ENCODE measurements at places on chromosomes 12 and 14.

DNA sequence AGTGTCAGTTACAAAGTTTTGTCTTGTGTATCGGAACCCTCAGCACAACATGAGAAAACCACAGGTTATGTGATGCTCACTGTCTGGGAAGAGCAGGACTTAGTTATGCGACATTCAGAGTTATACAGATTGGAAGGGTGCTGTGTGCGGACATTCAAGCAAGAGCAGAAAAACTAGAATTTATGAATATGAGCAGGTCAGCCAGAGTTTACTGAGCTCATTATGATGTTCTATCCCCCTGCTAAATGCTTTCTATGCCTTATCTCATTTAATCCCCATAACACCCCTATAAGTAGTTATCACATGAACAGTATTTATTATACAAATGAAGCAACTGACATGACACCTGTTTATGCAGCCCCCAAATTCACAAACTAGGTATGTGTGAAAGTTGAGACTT lies 1083.2 kb downstream of the FLRT2 start:
- no peak for DNase-seq

GRCh38 chr12:16012117-16012516 lies 101.0 kb downstream of the DERA start:
- no peak for DNase-seq

DNA sequence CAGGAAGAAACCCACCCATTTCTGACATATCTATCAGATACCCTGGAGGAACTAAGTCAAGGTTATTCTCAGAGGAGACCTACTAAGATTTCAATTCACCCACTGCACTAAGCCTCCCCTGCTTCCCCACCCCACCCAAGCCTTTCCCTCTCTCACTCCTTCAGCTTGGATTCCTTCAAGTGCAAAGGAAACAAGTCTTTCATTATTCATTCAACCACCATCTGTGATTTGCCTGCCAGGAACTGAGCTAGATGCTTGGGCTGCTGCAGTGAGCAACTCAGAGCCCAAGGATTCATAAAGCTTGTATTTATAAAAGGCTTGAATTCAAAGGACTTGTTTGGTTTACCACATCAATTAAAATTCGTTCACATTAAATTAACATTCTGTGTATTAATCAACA lies 161.3 kb downstream of the GXYLT1 start:
- DNase-seq, result no peak

DNA sequence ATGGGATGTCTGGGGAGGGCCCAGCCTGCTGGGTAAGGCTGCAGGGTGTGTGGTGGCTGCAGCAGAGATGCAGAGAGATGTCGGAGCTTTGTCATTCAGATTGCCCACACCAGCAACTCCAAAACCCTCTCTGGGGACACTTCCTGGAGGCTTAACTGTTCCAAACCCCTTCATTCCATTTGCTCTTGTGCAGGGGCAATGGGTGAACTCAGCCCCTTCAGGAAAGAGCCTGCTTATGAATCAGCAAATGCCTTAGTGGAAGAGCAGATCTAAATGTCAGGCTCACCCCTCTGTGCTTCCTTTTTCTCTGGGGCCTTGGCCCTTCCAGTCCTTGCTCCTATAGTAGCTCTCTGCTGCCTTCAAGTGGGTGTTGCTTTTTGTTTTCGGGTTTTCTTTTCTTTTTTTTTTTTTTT lies 36.7 kb upstream of the GPATCH2L start:
- no peak for DNase-seq

DNA sequence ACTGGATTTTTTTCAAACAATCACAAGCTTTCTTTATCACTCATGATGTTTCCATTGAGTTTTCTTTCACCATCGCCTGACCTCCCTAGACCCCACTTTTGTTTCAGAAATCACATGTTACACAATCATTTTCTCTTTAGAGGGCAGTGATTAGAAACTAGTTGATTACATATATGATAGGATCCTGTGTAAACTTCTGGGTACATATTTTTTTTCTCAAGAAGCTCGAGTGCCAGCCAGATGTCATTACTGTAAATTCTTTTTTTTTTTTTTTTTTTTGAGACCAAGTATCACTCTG lies 62.4 kb upstream of the PSMA6 start:
- no peak for DNase-seq

GRCh38 chr14:63671987-63672386 lies 30.3 kb upstream of the WDR89 start:
- DNase-seq, result no peak

GRCh38 chr12:109767991-109768900 lies 54.6 kb downstream of the FAM222A start:
- DNase-seq, result peak; percentile 31

GRCh38 chr14:95319312-95320077 lies at the start of gene CLMN:
Gene CLMN, minus strand, starts transcription at chr14:95319908. Its CDS starts 116 bp downstream, at chr14:95319792.
- DNase-seq, result no peak

GRCh38 chr12:132909030-132909368 lies 21.6 kb upstream of the CHFR start:
- no peak for DNase-seq

DNA sequence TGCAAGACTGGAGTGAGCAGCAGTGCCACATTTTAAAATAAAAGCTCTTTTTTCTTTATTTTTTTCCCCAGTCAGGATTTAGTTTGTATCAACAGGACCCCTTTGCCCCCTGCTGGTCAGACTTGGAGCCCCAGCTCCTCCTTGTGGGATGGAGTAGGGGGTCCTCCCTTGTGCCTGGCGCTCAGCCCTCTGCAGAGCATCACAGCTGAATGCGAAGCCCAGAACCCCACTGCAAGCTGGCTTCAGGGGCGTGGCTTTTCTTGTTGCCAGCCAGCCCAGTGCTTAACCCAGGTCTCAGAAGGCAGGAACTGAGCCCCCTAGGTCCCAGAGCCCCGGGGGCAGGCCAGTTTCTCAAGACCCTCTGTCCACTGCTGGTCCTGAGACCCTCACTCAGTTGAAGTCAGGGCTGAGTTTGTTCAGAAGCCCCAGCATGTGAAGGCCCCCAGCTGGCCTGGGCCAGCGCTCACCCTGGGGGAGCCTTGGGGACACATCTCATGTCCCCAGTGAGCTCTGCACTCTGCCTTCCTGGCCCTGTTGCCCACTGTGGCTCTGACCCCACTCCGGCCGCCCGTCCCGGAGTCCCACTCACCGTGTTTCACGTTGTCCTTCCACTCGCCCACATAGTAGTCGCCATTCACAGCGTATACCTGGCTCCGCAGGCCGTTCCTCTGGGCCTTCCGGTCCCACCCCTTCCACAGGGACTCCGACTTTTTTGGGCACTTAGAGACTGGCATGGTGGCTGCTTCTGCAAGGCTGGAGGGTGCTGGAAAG lies 519 bp downstream of the MORN3 start:
- DNase-seq, result peak; percentile 77

- no peak for DNase-seq
These were observed 19.7 kb upstream of the RD3L start for GRCh38 chr14:103961928-103962578.

GRCh38 chr14:27410981-27411380 lies 813.1 kb upstream of the NOVA1 start:
- no peak for DNase-seq

DNA sequence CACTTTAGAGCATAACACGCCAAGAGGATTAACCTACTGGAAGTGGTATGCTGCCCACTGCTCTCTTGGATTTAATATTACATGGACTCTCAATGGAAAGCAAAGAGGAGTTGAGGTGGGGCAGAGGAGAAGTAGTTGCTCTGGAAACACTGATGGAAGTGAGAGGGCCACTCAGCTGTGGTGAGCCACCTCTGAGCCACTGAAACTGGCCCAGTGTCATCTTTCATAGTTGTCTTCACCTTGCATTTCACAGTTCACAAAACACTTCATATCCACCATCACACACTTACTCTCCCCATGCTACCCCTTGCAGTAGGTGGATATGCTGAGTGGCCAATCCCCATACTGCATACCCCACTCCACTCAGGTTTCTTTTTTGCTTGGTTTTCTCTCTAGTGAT lies 12.2 kb upstream of the PCED1B start:
- DNase-seq, result no peak

DNA sequence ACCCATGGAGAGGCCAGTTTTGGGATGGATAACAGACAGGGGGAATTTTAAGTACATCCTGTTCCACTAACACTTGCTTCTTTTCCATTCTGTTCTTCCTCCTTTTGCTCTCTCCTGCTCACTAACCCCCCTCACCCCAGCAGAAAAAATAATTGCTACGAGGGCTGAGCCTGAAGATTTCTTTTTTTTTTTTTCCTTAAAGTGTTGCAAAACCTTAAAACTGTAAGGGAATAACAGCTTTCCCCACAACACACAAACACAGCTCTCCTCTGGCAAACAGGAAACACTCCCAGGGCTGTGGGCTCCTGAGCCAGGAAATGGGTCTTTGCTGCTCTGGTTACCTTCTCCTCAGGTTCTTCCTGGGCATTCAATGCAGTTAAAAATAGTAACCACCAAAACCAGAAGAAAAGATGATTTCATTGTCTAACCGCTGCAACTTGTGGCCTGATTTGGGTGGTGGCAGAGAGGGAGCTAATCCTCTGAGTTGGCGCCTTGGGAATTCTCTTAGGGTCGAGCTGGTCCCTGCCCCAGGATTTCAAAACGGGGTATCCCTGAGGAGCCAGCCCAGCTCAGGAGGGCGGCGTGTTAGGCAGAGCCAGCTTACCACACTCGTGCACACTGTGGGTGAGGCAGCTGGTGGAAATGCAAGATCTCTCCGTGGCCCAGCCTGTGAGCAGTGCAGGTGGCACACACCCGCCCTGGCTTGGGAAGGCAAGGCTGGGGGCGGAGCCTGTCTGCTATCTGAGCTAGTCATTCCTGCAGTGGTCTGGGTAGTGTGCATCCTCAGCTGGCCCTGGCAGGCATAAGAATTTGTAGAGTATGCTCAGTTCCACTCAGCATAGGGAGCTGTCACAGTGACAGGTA lies 17.1 kb upstream of the EMP1 start:
- DNase-seq, result peak; percentile 54

GRCh38 chr12:25734529-25735180 lies 181.6 kb upstream of the LMNTD1 start:
- DNase-seq, result no peak

DNA sequence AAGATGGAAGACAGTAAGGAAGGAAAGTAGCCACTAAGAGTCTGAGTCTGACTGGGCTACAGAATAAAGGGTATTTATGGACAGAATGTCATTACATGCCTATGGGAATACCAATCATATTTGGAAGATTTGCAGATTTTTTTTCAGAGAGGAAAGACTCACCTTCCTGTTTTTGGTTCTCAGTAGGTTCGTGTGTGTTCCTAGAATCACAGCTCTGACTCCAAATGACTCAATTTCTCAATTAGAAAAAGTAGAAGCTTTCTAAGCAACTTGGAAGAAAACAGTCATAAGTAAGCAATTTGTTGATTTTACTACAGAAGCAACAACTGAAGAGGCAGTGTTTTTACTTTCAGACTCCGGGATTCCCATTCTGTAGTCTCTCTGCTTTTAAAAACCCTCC lies 15.4 kb upstream of the PAPLN start:
- no peak for DNase-seq

DNA sequence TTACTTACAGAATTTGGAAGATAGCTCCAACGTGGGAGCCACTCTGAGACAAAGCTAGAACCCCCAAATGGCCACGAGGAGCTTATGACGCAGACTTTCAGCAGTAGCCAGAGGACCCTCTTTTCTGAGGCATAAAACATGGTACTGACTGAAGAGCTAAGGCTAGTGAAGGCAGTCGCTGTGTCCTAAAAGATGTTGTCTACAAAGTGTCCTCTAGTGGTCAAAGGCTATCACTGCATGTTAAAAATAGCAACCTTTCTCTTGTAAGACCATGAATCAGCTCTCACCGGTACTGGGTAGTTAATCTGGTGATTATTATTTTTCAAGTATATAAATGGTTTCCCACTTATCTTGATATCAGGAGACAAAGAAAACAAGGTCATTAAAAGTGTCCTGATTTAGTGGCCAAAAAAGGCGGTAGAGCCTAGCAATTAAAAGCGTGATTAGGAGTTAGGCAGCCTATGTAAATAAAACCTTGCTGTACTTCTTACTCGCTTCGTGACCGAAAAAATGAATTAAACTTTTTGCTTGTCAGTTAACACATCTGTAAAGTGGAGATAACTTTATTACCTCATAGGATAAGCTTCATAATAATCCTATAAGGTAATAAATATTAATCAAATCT lies 47.0 kb upstream of the LGR5 start:
- DNase-seq, result peak; percentile 23

DNA sequence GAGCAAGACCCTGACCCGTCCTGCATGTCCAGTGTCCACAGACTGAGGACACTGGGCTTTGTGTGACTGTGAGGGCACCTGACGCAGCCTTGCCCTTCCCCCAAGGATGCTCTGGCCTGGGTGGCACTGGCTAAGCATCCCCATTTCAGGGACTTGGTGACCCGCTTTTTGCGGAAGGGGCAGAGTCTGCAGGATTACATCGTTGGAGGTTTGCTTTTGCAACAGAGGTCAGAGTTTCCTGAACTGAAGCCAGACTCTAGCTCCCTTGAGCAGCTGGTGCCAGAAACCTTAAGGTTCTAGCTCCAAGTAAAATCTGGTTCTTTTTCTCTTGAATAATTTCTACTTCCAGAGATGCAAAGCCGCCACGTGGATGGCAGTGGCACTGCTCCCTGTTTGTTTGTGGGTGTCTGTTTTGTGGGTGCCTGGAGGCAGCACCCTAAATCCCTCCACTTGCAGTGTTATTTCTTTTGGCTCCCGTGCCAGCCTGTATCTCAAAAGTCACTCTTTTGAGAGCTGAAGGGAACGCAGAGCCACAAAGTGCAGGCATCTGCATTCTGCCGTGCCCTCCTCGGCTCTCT lies 184.7 kb downstream of the TSPAN9 start:
- no peak for DNase-seq

DNA sequence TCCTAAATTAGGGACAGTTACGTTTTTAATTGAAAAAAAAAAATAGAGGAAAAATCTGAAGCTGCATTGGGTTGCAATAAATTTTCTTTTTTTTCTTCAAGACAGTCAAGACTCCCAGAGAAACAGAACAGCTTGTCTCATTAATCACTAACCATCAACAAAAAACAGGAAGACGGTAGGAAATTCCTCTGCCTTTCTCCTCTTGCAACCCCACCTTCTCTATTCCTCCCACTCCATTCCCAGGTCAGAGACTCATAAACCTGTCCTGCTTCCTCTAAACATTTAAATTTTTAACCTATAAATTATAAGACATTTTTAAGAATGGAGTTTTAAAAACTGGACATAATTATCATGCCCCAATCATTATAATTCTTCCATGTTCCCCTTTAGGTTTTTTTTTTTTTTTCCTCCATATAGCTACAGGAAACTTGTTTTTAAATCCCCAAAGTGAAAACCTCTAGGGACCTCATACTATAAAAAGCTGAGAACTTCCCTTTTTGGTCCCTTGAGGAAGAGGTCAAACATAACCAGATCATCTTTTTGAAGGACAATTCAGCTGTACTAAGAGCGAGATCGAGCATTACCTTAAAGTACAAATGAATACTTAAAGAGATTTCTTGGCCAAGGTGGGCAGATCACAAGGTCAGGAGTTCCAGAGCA lies 36.0 kb downstream of the CPM start:
- no peak for DNase-seq

All from CD4-positive, alpha-beta T cell (primary cell).